ENCODE measurements at places on chromosomes 3 and 15.

DNA sequence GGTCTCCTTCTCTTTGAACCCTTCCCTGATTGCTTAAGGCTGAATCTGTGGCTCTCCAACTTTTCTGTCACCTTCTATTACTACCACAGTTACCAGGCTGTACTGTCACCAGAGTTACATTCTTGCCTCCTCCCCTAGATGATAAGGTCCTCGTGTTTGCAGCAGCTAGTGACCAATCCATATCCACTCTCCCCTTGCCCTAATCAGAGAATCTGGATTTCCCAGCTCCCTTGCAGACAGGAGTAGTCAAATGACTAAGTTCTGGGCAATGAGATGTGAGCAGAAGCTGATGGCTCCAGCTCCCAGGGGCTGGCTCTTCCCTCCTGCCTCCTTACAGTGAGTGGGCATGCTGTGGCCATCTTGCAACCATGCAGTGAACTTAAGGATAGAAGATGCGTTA lies 95.4 kb upstream of the VGLL4 start:
- DNase-seq, result no peak

GRCh38 chr3:69342074-69342473 lies 43.8 kb downstream of the FRMD4B start:
- DNase-seq, result no peak

DNA sequence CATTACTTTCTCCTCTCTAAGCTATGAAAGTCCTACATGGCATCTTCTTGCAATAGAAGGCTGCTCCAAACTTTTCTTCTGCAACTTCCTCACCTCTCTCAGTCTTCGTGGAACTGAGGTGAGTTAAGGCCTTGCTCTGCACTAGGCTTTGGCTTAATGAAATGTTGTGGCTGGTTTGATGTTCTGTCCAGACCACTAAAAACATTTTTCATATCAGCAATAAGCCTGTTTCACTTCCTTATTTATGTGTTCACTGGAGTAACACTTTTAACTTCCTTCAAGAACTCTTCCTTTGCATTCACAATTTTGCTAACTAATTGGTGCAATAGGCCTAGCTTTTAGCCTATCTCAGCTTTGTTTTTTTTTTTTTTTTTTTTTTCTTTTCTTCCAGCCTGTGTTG lies 335.3 kb upstream of the NECTIN3 start:
- DNase-seq, result no peak

DNA sequence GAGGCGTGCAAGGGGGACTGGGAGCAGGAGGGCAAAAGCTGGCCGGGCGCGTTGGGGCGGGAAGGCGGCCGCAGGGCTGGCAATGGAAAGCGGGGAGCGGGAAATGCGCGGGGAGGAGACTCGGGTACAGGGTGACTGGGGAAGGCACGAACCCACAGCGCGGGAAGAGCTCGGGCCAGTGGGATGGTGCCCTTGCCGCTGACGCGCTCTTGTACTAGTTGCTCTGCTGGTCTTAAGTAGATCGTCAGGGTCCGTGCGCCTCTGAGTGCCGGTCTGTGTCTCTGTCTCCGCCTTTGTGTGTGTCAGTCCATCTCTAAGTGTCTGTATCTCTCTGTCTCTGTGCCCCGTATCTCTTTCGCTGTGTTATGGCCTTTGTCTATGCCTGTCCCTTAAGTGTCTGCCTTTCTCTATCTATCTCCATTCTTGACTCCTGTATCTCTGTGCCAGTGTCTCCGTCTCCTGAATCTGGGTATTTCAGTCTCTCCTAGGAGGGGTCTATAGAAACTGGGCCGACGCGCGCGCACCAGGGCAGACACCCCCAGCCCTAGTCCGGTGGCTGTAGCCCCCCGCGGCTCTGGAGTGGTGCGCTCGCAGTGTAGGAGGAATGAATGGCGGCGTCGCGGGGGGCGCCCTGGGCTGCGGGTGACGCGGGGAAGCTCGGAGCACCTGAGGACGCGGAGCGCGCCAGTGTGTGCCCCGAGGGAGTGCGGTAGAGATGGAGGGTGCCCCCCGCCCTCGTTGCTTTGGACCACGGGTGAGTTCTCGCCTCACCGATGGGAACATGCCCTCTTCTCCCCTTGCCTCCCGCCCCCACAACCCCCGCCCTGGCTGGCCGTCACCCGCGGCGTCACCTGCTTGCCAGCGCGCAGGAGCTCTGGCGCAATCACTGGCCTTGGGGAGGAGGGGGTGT lies 756 bp upstream of the CAMK2N2 start:
- DNase-seq, result no peak

DNA sequence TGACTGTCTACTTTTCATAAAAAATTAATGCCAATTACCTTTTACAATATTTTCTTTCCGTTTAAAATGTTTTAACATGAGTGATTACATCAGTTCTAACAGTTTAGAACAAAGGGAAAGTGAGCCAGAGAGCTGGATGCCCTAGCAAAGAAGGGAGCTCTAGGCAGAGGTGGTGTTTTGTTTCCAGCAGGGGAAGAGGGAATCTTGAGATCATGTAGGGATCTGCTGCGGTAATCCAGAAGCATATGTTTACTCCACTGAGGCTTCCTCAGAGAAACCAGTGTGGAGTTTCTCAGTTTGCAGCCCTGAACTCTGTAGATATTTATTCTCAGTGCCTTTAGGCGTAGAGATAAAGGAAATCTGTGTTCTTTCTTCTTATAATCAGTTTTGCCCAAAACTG lies 399.3 kb downstream of the NLGN1 start:
- DNase-seq, result no peak

DNA sequence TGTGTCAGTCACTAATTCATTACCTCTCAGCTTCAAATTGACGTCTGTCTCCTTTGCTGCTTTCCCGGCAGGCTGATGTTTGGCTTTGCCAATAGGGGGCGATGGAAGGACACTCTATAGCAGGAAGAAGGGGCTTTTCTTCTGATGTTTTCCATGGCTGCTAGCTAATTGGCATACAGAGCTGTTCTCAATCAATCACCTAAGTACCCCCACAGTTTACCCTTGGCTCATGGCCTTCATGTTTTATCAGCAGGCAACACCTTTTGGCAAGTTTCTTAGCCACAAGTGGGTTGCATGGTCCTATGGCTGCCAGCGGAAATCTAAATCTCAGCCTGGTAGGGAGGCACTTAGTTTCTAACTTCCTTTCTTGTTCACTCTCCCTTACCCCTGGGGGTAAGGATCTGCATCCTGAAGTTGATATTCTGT lies 45.0 kb downstream of the ESYT3 start:
- DNase-seq, result no peak

DNA sequence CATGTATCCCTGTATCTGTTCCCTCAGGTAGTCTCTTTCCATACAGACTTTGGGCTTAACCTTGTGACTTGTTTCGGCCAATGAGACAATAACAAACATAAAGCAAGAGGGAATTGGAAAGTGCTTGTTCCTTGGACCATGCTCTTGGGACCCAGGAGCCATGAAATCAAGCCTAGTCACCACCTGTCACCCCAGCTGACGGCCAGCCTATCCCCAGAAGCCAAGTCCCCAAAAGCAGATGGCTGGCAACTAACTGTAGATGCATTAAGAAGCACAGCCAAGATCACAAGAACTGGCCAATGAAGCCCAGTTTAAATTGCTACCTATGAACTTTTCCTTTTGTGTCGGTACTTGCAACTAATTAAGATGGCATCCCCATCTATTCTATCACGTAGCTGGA lies 822.0 kb downstream of the CADM2 start:
- DNase-seq, result no peak

DNA sequence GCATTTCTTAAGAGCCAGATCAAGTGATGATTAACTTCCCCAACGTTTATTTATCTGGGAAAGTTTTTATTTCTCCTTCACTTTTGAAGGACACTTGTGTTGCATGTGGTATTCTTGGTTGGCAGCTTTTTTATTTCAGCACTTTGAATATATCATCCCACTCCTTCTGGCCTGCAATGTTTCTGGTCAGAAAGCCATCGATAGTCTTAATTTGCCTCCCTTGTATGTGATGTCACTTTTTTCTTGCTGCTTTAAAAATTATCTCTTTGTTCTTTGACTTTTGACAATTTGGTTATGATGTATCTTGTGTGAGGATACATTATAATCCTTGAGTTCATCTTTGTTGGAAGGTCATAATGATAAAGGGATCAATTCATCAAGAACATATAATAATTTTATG lies 503.2 kb downstream of the OTOL1 start:
- DNase-seq, result no peak

DNA sequence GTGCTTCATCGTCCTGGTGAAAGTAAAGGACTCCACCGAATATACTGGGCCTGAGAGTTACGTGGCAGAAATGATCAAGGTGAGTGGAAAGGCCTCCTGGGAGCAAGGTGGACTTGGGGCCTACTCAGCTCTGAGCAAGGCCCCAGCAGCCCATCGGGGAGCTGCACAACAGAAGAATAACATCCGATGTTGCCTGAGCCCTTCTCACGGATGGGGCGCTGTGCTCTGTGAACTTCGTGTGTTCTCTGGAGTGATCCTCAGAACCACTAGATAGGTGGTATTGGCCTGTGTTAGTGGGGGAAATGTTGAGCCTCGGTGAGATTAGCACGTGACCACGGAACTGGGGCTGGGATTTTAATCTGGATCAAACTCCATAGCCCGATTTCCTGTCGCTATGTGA lies 161.1 kb upstream of the BHLHE40 start:
- no peak for DNase-seq

GRCh38 chr3:29408676-29409075 lies 127.8 kb downstream of the RBMS3 start:
- DNase-seq, result no peak

GRCh38 chr15:78339559-78339958 lies 594 bp upstream of the CRABP1 start:
- no peak for DNase-seq

GRCh38 chr3:104832530-104832929 lies 534.2 kb upstream of the ALCAM start:
- no peak for DNase-seq

- DNase-seq, result no peak
These were observed 25.7 kb downstream of the EEFSEC start for GRCh38 chr3:128178782-128179483.

GRCh38 chr3:64530434-64531049 lies 157.3 kb downstream of the ADAMTS9 start:
- peak; percentile 74 for DNase-seq

- no peak for DNase-seq
These were observed 40.7 kb upstream of the TRA2B start for GRCh38 chr3:185978516-185978915.

DNA sequence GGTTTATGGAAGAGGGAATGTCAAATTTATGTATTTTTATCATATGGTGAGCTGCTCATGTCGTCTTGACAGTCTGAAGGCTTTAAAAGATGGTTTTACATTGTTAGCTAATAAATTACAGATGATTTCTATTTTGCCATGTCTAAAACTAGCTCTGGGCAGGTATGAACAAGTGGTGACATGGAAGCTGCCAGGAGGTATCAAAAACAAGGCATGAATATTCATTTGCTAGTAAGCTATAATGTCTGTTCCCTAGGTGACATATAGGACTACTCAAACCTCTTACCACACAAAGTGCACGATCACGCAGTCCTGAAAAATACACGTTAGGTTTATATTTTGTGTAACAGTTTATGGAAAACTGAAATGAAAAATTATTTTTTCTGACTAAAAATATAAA lies 34.8 kb downstream of the ST3GAL6 start:
- DNase-seq, result no peak

GRCh38 chr15:73983211-73983727 lies 8.8 kb downstream of the STOML1 start:
- no peak for DNase-seq

DNA sequence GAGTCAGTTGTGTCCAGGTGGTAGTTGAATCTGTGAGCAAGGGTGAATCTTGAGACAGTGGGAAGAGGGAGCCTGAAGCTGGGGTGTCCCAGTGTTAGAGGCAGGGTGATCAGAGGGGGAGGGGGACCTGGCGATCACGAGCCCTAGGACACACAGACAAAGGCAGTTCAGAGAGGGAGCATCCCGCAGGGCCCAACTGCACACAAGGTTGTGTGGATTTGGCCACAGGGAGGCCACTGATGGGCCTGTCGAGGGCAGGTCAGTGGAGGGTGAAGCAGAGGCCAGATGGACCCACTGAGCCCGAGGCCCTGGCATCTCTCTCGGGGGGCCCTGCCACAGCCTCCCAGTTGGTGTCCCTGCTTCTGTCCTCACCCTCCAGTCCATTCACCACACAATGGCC lies 48.6 kb upstream of the SMAD6 start:
- DNase-seq, result no peak

DNA sequence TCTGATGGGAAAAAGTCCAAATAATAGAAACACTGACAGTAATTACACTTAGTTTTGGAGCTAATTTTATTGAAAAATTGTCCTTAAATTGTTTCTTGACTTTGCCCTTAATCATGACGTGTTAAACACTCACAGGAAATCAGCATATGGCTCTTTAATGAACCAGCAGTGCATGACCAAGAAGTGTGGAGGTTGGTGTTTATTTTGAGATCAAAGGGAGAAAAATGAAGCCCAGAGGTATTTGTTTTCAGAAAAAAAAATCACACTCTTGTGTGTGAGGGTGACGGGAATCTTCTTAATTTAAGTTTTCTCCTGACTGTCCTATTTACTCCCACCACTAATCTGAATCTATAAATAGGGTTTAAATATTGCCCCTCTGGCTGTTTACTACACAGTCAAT lies 28.8 kb upstream of the SYNM start:
- no peak for DNase-seq

GRCh38 chr15:40500568-40501330 lies 30.0 kb downstream of the CHST14 start:
- DNase-seq, result no peak

- no peak for DNase-seq
These were observed 178.0 kb downstream of the PLCL2 start for GRCh38 chr3:17062736-17063135.

DNA sequence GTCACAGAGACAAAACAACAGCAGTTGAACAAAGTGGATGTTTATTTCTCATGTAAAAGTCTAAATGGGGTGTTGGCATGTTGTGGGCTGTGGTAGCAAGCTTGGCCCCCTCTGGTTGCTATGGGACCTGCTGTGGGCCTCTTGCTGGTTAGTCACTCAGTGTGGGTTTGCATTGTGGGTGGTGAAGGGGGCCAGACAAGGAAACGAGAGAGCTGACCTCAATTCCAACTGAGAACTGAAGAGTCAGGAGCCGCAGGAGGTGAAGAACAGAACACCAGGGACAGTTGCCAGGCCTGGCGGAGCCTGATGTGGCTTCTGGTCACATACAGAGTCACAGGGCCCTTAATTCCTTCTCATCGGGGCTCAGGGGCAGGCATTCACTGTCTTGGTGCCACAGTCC lies 1.9 kb upstream of the ADPGK start:
- no peak for DNase-seq

DNA sequence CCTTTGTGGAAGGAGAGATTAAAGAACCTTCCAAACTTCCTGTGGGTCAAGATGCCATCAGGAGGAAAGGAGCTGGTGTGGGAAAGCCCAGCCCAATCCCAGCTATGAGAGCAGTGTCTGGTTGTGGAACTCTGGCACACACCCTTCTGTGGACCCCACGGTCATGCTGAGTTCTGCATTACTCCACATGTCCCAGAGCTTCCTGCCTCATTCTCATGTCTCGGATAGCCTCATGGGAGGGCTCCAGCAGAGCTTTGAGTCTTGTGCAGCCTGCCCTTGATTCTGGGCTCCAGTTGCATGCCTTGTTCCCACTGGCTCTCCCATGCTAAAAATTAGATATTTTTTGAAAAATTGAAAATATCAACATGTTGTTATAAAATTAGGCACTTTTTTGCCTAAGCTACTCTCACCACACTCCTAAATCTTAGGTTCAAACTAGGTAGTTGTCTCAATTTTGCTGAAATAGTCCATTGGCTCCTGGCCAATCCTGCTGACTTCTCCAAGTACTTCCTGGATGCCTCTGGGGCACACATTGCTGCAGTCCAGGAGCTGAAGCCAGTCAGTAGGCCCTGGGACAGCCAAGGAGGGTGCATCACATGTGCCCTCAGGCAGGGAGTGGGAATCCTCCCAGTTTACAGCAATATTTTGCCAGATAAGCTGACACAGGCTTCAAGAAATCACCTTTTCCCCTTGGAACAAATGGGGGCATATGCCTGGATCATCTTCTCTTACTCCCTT lies 144.3 kb downstream of the EEFSEC start:
- no peak for DNase-seq

Data from mesothelial cell of epicardium (in vitro differentiated cells).